ENCODE measurements at places on chromosomes 5 and 9.

DNA sequence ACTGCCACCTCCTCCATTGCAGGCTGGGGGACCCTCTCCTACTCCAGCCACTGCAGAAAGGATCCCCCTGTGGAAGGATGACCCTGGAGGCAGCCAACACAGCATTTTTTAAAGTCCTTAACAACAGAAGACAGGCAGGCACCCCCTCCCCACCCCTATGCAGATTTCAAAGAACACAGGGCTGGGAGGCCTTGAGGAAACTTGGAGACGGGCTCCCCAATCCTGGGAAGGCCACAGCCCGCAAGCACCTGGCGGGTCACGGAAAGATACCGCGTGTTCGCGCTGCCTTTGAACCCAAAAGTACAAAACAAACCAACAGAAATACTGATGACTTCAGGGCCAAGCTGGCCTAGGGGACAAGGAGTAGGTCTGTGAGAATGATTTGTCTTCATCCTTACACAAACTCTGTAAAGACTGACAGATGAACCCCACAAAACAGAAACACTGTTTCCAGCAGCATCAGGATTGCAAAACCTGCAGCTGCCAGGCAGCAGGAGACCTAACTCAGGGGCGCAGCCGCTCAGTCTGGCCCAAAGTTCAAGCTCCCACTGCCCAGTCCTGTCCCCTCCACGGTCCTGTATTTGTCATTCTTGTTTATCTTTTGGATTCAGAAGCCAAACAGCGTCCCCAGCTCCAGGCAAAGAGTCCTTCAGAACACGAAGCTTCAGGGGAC lies 13.8 kb downstream of the VAV2 start:
- no peak for DNase-seq

- no peak for DNase-seq
Observed at GRCh38 chr9:114300153-114300845, 22.6 kb upstream of the ORM1 start.

- DNase-seq: no peak
Observed at GRCh38 chr5:5135957-5136676, 4.0 kb upstream of the ADAMTS16 start.

DNA sequence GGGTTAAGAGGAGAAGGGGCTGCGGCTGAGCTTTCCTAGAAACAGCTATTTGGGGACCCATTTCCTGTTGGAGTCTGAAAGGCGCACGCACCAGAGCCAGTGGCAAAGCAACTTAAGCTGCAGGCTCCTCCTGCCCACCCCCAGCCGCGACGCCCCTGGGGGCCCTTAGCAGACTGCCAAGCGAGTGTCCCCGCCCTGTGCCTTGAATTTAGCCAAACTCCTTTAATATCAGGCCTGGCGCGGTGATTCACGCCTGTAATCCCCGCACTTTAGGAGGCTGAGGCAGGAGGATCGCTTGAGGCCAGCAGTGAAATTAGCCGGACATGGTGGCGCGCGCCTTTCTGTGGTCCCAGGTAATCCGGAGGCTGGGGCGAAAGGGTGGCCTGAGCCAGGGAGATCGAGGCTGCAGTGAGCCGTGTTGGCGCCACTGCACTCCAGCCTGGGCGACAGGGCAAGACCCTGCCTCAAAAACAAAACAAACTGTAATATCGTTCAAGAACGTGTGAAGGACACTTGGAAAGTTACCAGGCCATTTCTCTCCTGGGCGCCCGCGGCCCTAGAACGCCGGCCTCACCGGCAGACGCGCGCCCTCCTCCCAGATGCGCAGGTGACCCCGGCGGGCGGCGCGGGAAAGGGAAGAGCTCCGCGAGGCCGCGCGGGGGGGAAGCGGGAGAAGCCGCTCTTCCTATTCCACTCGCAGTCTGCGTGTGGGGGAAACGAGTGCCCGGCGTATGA lies 1.0 kb upstream of the F2R start:
- DNase-seq: no peak

GRCh38 chr5:161093100-161093499 lies 241.1 kb upstream of the ATP10B start:
- DNase-seq: no peak

DNA sequence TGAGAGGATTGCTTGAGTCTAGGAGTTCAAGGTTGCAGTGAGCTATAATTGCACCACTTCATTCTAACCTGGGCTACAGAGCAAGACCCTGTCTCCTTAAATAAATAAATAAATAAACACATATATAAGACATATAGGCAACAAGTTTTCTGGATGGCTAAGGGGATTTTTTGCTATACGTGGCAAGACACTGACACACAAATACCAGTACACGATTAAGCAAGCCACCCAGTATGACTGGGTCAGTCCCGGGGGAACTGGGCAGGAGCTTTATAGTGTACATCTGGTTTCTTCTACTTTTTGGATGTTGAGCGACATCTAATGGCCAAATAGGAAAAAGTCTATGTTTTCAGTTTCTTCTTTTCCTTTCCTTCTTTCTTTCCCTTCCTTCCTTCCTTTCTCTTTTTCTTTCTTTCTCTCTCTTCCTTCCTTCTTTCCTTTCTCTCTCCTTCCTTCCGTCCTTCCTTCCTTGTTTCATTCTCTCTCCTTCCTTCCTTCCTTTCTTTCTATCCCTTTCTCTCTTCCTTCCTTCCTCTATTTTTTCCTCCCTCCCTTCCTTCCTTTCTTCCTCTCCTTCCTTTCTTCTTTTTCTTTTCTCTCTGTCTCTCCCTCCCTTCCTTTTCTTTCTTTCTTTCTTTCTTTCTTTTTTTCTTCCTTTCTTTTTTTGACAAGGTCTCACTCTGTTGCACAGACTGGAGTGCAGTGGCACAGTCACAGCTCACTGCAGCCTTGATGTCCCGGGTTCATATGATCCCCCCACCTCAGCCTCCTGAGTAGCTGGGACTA lies 47.0 kb upstream of the PLIN2 start:
- no peak for DNase-seq

DNA sequence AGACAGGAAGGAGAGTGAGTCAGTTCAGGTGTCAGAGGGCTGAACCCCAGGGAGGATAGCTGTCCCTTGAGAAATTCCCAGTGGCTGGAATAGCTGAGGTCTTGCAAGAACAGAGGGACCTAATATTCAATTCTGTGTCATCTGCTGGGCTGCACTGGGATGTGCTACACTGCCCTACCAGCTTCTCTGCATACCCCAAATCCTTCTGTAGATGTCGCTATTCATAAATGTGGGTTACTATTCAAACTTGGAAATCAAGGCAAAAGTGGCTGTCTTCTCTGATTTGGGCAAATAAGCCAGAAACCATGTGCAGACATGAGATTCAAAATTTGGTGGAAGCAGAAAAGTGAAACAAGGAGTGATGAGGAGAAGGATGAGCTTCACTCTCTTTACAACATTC lies 16.3 kb downstream of the TNFSF8 start:
- DNase-seq: no peak

GRCh38 chr5:107169867-107170266 lies 500.9 kb downstream of the EFNA5 start:
- no peak for DNase-seq

- DNase-seq: no peak
Observed at GRCh38 chr5:164763206-164763605, 1257.8 kb downstream of the MAT2B start.

DNA sequence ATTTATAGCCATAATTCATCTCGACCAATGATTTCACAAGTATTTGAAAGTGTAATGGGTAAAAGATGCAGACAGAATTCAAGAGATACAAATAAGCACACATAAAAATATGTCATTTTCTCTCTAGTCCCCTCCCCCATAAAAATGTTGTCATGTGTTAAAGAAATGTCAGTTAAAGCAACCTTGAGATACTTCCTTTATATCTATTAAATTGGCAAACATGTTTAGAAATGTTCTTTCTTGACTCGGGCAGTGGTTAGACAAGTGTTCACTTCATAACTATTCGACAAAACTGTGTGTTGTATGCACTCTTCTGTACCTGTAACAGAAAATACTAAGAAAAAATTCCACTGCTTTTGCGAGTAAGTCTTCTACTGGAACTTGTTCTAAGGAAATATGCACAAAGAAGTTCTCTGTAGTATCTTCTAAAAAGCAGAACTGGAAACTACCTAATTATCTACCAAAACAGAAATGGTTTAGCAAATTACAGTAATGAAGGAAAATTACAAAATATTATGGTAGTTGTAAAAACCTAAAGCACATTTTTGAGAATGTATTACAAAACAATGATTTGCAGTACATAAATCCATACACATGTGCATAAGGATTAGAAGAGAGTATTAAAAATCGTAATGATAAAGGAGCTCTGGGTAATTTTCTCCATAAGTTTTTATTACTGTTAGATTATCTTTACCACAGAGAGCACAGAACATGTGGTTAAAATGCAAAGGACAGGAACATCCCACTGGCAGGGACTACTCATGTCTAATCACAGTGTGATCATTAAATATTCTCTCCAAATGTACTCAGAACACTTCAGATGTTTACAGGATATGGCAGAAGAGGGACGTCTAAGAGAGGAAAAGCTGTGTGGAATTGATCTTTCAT lies 35.9 kb downstream of the FBXW2 start:
- no peak for DNase-seq

GRCh38 chr9:20315677-20316076 lies 306.6 kb downstream of the MLLT3 start:
- DNase-seq: no peak

DNA sequence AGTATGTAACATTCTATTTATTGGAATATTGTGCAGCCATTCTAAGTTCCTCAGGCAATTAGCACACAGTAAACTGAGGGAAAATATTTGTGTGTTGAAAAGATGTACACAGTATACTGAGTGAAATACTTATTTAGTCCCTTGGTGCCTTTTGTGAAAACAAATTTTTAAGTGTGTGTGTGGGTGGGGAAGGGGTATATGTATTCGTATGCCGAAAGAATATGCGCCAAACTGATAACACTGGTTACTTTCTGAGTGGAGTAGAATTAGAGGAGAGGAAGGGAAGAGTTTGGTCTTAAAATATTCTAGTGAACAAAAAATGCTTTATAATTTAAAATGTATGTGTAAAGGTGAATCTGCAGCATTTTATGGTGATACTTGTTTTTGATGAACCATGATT lies 3.1 kb downstream of the DCP2 start:
- DNase-seq: no peak

DNA sequence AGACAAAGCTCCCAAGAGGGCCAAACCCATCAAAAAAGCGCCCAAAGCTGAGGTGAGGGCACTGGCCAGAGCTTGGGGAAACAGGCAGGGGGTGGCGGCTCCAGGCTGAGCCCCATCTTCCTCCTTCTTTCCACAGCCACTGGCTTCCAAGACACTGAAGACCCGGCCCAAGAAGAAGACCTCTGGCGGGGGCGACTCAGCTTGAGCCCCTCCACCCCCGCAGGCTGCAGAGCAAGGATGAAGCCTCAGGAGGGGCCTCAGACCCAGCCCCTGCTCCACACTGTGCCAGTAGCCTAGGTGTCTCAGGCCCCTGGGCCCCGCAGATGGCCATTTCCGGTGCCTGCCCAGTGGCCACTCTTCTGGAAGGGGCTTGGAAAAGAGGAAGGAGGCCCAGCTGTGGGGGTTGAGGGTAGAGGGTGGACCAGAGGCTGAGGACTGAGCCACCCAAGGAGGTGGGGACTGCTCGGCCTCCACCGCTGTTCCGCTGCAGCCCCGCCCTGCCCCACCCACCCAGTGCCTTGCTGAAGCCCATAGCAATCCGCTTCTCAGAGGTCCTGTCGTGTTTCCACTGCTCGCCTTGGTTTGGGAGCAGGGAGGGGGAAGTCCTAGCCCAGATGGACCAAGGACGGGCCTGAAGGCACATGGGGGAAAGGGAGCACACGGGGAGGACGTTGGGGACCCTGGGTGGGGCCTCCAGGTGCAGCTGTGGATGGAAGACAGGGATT lies 6.9 kb downstream of the REEP2 start:
- DNase-seq: no peak

DNA sequence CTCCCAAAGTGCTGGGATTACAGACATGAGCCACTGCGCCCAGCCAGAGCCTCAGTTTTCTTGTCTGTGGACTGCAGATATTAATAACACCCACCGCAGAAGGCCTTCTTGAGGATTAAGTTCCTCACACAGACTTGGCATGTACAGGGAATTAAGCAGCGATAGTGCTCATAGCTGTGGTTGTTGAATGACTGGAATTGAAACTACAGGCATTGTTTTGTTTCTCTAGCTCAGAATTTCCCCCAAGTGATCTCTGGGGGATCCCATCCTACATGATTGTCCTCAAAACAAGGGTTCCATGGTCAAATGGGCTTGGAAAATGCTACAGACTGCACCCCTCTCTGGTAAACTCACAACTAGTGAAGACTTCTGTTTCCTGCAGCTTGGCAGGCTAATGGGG lies 44.2 kb upstream of the TDRD7 start:
- DNase-seq: no peak

- peak; percentile 59 for DNase-seq
Observed at GRCh38 chr5:126780165-126780827, 3.4 kb downstream of the LMNB1 start.

All from SHP77 (cell line).